Naive thymus-derived CD8-positive, alpha-beta T cell (primary cell): ENCODE measurements at places on chromosomes 16 and 17.

GRCh38 chr16:21643785-21644184 is 8.6 kb downstream of the IGSF6 start:
- no peak for DNase-seq

DNA sequence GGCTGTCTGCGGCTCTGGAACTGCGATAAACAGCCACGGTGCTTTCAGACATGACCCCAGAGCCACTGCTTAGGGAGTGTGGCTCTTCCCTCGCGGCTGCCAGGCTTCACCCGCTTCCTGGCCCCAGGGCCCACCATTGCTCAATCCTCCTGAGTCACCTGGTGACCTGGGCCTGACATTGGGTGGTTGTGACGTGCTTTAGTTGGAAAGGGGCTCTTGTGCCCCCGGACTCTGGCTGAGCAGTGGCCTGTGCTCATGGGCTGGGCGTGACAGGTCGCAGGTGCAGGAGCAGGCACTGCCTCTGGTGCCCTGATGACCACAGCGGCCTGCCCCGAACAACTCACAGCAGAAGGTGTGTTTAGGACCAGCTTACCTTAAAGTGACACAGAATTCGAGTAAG is 8.6 kb upstream of the NUDT16L1 start:
- no peak for DNase-seq

DNA sequence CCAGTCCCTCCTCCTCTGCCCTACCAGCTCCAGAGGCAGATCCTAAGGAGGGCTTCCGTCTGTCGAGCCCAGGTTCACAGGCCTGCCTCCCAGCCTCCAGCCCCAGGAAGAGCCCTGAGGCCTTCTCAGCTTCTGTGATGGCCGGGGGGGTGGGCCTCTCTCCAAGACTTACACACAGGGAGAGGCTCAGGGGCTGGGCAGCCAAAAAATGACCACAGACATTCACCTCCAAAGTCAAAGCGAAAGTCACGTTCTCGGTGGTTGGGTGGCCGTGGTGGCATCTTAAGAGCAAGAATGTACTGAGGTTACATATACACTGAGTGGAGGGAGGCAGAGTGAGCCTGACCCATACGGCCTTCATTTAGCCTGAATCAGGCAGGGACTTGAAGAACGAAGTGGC is 119.1 kb downstream of the CCDC182 start:
- no peak for DNase-seq

DNA sequence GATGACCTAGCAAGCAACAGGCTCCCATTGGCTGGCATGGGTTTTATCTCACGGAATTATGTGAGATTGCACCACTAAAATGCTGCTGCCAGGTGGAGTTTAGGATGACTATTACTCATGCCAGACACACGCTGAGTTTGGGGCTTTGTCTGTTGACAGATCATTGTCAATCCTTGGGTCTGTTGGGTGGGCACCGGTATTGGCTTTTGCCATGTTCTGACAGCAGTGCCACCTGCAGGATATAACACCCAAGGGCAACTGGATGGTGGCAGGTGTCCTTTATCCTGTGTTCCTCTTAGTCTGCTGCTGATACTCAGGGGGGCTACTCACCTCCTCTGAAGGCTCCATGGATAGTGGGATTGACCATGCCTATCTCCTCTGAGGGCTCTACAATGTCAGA is 221.6 kb upstream of the DYNLRB2 start:
- DNase-seq: no peak

- DNase-seq: no peak
These were observed 59.2 kb downstream of the ANKRD11 start for GRCh38 chr16:89431158-89431584.

DNA sequence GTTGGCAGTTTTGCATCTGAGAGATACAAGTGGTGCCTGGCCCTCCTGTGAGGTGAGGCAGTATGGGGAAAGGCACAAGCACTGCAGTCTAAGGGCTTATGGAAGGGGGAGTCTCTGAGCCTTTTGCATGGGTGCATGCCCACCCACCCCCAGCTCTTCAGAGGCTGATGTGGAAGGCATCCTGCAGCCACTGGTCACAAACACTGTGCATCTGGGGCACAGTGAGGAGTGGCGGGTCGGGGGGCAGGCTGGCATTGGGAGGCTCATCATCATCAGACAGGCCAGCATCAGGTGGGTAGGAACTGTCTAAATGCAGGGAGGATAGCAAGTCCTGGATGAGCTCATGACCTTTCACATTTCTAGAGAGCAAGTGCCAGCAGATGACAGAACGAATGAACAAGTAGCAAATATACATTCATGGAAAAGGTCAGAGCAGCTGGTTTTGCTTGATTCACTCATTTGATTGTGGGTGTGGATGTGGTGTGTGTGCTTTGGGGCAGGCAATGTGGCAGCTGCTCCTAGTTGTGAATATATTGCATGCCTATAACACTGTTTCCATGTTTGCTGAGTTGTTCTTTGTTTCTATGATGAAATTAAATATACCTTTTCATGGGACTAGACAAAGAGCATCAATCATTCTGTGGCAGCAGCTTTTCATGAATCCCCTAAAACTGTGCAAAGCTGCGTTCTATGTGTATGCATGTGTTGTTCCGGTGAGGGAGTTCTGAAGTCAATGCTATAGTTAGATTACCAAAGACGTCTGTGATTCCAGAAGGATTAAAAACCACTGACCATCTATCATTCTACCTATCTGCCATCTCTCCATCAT is 29.2 kb downstream of the TRIM25 start:
- no peak for DNase-seq

DNA sequence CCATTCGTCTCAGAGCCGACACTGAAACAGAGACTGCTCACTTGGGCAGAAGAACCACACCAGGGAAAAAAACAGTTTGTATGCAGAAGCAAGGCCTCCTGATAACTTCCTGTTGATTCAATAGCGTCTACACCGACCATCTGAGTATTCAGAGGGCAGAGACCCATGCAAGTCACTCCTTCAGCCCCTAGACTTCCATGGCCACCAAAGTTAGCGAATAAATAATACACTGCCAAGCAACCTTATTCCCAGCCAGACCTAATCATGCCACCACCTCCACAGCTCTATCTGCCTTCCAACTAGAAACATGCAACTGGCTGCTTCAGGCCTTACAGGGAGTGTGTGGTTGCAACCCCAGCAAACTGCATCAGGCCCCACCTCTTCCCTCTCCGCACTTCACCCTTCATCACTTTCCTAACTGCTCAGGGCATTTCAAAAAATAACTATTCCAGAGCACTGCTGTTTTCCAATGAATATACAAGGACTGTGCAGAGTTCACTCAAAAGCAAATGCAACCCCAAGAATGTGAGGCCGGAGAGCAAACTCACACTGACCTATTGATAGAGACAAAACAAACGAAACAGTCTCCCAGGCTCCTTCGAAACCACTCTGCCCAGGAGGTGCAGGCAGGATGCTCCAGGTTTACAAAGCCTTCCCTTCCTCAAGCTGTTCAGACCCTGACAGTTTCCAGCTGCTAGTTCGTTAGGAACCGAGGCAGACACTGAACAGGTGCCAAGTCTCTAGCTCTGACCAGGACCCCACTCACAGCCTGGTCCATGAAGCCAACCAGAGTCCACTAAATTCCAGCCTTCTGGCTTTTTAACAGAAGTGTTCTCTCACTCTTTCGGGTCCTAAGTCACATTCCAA is 3.6 kb downstream of the USP7 start:
- DNase-seq: no peak

DNA sequence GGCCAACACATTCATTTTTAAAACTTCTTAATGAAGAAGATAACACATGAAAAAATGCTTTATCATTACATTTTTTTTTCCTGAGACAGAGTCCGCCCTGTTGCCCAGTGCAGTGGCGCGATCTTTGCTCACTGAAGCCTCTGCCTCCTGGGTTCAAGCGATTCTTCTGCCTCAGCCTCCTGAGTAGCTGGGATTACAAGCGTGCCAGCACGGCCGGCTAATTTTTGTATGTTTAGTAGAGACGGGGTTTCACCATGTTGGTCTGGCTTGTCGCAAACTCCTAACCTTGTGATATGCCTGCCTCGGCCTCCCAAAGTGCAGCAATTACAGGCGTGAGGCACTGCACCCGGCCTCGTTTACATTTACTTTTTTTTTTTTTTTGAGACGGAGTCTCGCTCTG is 13.2 kb downstream of the HBQ1 start:
- DNase-seq: no peak

DNA sequence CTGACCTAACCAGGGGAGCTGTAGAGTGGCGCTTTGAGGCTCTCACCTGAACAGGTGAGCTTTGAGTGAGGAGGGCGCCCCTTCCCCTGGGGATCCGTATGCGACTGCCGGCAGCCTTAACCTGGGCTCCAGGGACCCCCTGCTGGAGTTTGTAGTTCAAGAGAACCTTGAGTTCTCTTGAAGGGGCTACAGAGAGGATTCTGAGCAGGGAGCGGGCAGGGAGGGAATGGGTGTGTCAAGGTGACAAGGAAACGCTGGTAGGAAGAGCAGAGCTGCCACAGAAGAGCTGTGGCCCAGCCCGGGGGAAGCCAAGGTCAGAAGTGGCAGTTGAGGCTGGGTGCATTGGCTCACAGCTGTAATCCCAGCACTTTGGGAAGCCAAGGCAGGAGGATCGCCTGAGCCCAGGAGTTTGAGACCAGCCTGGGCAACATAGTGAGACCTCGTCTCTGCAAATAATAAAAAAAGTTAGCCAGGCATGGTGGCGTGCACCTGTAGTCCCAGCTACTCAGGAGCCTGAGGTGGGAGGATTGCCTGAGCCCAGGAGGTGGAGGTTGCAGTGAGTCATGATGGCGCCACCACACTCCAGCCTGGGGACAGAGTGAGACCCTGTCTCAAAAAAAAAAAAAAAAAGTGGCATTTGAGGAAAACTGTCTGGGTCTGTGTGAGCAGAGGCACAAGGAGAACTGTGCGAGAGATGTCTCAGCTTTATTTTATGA is 1.2 kb downstream of the LLGL2 start:
- no peak for DNase-seq

GRCh38 chr16:11800382-11800718 is 3.3 kb upstream of the ZC3H7A start:
- no peak for DNase-seq

DNA sequence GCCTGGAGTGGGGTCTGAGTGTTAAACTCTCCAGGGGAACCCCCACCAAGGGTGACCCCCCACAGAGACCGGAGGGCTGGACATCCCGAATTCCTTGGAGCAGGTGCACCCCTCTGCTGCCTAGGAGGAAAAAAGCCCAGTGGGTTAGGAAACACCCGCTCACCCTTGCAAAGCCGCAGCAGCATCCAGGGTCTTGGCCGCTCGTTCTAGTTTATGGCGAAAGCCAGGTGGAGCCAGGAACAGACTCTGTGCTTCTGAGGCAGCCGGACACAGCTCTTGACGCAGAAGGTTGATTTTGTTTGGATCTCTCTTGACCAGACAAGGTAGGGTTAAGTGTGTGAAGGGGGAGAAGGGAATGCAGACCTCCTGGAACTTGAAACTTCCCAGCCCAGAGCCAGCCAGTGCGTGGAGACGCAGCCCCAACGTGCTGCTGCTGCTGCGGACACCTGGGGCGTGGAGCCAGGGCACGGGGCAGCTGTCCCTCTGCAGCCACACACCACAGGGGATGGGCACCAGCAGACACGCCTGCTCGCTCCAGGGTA is 154.5 kb downstream of the LAT start:
- DNase-seq: no peak

DNA sequence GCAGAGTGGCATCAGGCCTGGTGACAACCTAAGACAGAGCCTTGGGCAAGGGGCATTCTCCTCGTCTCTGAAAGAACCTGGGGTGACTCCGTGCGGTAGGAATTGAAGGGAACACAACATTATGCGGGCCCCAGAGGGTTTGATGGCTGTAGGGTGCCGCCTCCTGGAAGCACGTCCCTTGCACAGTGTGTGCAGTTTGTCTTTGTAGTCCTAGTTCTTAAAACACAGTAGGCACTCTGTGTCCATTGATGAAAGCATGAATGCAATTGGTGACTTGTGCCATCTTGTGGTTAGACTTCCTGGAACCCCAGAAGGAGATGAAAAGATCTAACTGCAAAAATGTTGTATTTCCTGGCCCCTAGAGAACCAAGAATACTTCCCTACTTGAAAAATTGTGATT is 279.8 kb downstream of the UTP18 start:
- peak; percentile 15 for DNase-seq

GRCh38 chr16:63653044-63653839 is 1468.6 kb downstream of the CDH11 start:
- no peak for DNase-seq

DNA sequence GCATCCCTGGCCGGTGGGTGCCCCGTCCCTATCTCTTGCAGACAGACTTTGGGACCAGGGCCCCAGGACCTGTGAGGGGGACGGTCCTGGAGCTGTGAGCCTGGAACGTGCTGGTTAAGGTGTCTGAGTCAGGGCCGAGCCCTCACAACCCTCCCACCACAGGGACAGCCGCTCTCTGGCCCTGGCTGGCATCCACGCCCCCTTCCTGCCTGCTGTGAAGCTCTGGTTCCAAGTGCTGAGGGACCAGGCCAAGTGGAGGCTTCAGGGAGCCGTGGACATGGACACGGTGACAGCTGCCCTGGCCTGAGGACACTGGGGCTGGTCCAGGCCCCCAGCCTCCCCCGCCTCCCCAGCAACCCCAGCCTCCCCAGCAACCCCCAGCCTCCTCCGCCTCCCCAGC is 6.6 kb downstream of the TSR3 start:
- DNase-seq: no peak

DNA sequence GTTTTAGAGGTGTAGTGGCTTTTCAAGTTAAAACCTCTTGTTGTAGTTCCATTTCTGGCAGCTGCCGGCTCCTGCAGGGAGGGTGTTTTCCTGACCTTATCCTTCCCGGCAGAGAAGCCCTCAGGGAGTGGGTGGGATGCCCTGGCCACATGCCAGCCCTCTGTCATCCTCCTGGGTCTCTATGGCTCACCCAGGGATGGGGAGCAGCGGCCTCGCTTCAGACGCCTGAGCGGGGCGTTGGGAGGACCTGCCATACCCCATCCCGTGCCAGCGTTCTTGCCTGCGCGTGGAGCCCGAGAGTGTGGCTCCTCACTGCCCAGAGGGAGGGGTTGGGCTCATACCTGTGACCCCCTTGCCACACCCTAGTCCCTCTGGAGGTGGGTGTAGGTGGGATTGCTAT is 11.9 kb downstream of the KCNJ12 start:
- no peak for DNase-seq

GRCh38 chr16:1929105-1929504 is 10.9 kb upstream of the HS3ST6 start:
- DNase-seq: no peak

DNA sequence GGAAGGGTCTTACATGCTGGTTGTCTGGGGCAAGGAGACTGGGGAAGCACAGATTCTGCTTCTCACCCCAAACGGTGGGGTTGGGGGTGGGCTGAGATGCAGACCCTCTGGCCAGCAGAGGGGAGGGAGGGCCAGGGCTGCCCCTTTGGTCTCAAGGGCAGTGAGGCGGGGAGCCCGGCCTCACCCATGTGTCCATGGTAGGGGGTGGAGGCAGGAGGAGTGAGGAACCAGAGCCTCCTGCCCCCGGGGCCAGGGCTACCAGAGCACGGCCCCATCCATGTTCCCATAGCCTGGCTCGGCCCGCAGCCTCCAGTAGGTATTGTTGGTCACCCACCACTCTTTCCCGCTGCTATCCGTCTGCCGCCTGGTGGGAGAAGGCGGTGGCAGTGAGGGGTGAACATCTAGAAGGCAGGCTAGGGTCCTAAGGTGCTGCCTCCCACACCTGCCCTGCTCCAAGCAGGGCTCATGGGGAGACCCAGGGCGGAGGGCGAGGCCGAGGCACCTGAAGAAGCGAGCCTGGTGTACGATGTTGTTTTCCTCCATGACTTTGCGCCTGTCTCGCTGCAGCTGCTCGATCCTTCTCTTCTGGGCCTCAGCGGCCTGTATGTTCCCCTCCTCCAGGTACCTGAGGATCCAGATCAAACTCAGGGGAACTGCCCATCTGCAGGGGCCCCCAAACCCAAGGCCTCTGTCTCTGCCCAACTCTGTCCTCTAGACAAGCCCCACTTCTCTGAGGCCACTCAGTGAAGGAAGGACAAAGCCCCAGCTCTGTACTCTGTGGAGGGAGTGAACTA is 13.4 kb downstream of the OSBPL7 start:
- DNase-seq: no peak
